ENCODE measurements at places on chromosomes 3 and 15.

- no peak for DNase-seq
Measured at GRCh38 chr3:188446014-188446413, 292.1 kb downstream of the LPP start.

GRCh38 chr3:42157540-42158538, 66.7 kb downstream of the TRAK1 start:
- DNase-seq: no peak

DNA sequence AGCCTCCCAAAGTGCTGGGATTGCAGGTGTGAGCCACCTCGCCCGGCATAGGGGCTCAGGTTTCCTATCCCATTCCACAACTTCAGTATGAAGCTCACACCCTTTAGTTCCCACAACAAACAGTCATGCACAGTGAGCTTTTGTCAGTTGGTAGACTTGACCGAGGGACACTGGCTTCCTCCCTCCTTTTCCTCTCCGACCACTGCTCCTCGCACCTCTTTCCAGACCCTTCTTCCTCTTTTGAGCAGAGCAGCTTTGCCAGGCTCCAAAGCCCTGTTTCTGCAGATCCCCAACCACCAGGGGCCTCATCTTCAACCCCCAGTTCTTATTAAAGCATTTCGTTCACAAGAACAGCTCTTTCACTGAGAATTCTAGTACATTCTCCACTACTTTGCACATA, 12.7 kb upstream of the CILP start:
- DNase-seq: no peak

- DNase-seq: no peak
Measured at GRCh38 chr15:76065793-76066192, 6.0 kb downstream of the TMEM266 start.

DNA sequence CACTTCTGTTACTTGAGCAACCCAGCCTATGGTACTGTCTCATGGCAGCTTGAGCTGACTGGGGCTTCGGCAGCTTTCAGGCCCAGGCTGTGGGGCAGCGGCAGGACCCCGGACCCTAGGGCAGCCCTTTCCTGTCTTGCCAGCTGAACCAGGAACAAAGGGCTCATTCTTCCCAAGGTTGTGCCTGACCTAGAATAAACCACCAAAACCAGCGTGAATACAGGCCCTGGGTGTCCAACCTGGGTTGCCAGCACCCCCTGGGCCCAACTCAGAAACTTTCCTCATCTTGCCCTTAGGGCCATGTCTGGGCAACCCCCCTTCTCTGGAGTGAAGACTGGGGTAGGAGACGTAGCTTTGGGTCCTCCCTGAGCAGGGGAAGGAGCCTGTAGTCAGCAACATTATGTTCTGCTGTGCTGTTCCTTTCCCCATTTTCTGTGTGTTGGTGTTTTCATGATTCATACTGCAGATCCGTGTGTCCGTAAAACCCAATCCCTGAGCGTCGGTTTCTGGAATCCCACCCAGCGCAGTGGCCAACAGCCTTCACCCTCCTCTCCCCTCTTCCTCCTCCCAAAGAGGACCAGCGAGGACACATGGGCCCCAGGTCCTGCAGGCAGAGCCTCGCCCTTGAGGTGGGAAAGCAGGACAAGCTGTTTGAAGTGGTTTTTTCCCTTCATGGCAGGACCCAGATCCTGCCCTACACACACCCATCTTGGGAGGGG, 33.5 kb downstream of the TKT start:
- no peak for DNase-seq

DNA sequence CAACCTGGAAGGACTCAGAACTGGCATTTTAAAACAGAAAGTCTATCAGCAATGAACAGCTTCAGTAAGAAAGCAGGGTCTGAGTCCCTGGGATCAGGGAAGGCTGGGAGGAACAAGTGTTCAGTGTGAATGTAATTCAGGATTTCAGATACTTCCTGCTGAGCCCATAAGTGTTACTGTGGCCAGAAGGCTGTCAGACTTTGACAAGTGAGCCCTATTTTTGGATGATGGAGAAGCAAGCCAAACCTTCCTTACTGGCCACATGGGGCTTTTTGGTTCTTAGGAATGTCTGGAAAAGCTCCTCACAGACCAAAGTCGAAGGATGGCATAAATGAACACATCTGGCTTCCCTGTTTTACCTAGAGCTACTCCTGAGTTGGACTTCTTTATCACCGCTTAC, 157.2 kb downstream of the BBX start:
- DNase-seq: no peak

DNA sequence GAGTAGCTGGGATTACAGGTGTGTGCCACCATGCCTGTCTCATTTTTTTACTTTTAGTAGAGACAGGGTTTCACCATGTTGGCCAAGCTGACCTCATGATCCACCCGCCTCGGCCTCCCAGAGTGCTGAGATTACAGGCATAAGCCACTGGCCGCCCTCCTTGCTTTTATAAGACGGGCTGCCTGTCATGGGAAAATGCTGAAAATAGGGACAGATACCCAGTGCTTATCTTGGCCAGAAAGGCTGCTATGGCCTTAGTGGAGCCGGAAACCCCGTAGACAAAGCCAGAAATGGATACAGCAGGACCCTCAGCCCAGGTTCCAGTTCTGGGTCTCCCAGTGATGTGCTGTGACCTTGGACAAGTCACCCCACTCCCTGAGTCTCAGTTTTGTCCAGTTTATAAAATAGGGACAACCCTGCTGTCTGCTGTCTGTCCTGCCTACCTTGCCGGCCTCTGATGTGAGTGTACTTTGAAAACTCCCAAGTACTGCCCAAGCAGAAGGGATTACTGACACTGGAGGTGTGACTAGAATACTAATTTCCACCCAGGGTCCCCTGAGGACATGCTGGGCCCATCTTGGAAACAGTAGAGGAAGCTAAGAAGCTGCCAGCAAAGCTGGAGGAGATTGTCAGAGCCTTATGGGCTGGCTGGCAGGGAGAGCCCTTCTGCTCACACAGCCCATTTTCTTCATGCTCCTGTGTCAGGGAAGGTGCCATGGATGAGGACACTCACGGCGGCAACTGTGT, 59.6 kb downstream of the BDH1 start:
- DNase-seq: no peak
